ENCODE measurements at places on chromosomes 7 and 10.

GRCh38 chr7:55641811-55642210 lies 69.5 kb upstream of the VOPP1 start:
- no peak for DNase-seq

GRCh38 chr10:127035827-127036226 lies 130.6 kb downstream of the DOCK1 start:
- DNase-seq, result no peak

GRCh38 chr7:106954840-106955239 lies 89.7 kb upstream of the PRKAR2B start:
- no peak for DNase-seq

DNA sequence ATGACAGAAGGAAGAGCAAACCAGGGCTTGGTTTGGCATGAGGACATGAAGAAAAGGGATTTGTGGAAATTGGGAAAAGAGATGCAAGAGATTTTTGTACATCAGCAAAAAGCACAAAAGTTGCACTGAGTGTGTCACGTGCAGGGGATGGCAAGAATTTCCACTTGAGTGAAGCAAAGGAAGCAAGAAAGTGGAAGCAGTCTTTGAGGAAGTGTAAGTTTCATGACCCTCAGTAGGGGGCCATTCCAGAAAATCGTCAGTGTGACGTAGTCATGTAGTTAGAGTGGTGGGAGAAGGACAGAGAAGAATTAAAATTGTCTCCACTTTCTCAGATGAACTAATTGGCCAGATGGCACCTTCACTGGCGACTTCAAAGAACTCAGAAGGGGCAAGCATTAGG lies 123.3 kb upstream of the FZD1 start:
- DNase-seq, result no peak
